ENCODE measurements at places on chromosomes 4 and X.
A peak's percentile ranks its signal among the peaks of the same experiment; 100 is the strongest.

- DNase-seq: no peak
Observed at GRCh38 chrX:14948691-14949090, 75.5 kb downstream of the MOSPD2 start.

DNA sequence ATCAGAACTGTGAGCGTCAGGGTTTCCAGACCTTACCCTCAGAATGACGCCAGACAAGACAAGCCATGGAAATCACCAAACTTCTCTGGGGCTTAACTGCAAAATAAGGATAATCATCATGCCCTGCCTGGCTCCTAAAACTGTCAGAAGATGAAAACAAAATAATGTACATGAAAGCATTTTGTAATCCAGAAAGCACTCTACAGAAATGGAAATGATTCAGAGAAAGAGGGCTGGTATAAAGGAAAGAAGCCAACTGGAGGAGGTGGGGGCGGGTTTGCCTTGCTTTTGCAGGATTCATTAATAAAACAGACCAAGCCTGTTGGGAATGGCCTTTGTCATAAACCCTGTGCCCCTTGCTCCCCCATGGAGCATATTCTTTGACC lies 47.3 kb downstream of the SEPSECS start:
- DNase-seq: no peak

- DNase-seq: no peak
Observed at GRCh38 chr4:8579526-8580320, 469 bp upstream of the GPR78 start.

GRCh38 chrX:31388946-31389345 lies 317.1 kb upstream of the FTHL17 start:
- DNase-seq: no peak

DNA sequence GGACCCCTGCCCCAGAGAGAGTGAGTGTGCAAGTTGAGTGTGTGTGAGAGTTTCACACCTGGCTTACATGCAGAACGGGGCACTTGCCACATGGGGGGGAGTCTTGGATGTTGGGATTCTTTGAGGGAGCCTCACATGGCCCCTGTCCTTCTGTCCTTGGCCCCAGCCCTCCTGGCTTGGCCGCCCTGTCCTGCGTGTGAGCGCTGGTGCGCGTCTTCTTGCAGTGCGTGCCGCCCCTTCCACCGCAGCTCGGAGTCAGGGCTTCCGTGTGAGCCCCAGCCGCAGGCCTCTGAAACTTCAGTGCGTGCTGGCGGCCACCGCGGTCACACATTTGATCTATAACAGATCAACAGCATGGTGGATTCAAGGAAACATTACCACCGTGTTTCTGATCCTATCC lies 30.1 kb upstream of the HGFAC start:
- no peak for DNase-seq

DNA sequence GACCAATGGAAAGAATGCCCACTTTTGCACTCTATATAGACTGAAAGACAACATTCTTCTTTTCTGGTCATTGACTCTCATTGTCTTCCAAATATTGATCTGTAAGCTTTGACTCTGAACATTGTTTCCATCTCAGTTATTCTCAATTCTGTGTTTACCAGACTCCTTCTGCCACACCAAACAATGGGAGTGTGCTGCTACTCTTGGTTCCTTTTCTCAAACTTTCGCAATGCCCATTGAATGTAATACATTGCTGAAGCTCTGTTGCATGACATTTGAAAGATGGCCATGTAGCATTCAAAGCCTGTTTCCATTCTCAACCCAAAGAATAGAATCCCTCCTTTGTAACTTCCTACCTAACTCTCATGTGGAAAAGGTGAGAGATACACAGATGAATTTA lies 136.2 kb downstream of the BTC start:
- DNase-seq: no peak

DNA sequence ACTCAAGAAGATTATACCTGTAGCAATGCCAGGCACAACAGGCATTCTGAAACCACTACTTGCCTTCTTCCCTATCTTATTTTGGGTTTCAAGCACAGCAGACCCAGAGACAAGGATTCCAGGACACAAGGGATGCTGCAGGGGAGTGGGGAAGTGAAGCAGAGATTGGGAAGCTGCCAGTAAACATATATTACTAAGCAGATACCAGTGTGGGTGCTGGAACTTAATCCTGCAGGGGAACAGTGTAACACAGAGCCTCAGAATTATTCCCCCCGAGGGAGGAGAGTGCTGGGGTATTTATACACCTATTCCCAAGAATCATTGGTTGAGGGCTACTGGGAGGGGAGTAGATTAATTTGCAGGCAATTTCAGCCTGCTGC lies 33.3 kb upstream of the MAML3 start:
- peak; percentile 29 for DNase-seq

DNA sequence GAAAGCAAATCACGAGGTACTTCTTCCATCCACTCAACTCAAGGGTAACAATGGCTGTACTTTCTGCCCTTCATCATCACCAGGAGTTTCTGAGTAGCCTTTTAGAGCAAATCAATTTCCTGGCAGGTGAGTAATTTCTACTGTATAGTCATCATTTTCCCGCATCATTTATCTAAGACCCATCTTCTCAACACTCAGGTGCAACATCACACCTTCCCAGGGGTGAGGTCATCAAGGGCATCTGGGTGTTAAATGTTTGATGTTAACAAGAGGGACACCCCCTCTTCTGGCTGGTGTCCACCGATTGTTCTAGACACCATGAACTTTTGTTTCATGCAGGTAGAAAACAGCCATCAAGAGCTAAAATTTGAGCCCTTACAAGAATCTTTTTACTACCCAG lies 313.4 kb upstream of the MAGEB2 start:
- no peak for DNase-seq

DNA sequence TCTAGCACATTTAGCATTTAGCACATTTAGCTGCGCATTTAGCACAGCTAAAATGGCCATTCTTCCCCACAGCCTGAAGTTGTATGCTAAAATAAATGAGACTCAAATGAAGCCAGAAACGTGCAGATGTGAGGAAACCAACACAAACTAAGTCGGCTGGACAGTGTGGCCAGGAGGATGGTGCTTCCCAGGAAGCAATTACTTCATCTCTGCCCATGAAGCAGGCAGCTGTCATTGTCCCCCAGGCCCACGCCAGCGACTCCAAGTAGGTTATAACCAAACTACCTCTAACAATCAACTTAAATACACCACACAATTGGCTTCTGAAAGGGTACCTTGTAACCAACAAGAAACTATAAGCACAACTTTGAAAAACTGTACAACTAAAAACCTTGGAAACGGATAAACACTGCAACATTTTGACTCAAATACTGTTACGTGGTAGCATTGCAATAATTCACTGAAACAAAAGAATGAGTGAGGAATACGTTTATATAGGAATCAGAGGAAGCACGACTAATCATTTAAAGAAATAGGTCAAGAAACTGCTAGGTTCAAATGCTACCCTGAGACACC lies 39.2 kb downstream of the AFAP1 start:
- DNase-seq: no peak

GRCh38 chr4:90845777-90846176 lies 718.6 kb downstream of the CCSER1 start:
- no peak for DNase-seq

DNA sequence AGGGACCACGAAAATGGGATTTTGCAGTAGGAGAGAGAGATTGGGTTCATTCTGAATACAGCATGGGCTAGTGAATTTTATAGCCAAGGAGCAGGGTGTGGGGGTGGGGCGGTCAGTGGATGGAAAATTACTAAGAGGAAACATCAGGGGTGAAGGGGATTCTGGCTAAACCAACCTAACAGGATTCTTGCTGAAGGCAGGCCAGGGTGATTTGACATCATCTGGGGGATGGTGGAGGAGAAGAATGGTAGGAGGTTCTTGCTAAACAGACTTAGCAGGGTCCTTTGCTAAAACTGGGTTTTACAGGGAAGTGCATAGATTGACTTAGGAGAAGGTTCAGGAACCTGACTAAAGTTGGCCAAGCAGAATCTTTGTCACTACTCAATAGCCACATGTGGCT lies 91.9 kb downstream of the DNAAF6 start:
- no peak for DNase-seq

DNA sequence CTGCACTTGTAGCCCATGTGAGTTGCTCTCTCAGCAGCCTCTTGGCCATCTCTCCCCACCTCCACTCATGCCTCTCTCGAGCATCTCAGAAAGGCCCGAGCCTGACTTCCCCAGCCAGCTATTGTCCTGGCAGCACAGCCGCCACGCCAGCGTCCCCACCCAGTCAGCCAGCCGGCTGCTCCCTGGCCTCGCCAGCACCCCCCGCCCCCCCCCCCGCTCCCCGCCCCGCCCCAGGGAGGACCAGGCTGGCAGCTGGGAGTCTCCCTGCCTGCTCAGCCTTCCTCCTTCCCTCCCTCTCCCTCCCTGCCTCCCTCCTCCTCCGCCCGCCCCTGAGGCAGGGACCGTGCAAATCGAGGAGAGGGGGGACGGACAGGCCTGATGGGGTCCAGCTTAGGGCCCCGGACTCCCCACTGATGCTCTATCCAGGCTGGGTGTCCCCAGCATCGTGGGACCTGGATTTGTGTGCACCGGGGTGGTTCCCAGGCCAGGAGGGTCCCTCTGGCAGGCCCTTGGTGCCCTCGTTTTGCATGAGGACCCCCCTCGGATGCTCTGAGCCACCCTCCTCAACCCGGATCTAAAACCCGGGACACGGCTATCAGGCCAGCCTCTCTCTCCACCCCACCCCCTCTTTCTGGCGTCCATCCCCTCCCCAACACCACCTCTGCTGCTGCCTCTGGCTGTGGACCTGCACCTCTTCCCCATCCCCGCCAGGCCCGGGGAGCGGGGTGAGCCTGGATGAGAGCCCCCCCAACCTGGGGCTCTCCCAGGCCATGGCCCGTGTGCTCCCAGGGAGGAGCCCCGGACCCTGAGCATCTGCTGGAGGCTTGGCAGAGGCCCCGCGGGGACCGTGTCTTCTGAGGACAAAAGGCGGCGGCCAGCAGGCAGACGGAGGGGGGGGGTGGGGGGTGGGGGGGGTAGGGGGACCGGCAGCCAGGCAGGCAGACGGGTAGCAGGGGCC lies at the start of gene GPR173:
Gene GPR173, plus strand, starts transcription at position 621 of the 958 bp plus-strand sequence. CDS start 27,833 bp downstream, outside the sequence.
- no peak for DNase-seq

- no peak for DNase-seq
Observed at GRCh38 chr4:138204507-138204906, 37.6 kb downstream of the SLC7A11 start.

- DNase-seq: no peak
Observed at GRCh38 chr4:185933078-185933581, 121.1 kb upstream of the SORBS2 start.

DNA sequence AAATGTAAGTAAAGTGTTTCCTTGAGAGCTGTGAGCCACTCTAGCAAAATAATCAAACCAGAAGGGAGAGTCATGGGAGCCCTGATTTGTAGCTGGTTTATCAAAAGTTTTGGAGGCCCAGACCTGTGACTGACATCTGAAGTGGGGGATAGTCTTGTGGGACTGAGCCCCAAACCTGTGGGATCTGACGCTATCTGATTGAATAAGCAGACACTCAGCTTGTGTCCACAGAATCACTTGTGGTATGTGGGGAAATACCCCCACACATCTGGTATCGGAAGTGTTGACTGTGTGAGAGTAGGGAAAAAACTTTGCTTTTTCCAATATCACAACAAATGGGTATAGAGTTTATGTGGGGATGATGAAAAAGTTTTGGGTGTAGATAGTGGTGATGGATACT lies 35.4 kb downstream of the FUNDC1 start:
- DNase-seq: no peak

DNA sequence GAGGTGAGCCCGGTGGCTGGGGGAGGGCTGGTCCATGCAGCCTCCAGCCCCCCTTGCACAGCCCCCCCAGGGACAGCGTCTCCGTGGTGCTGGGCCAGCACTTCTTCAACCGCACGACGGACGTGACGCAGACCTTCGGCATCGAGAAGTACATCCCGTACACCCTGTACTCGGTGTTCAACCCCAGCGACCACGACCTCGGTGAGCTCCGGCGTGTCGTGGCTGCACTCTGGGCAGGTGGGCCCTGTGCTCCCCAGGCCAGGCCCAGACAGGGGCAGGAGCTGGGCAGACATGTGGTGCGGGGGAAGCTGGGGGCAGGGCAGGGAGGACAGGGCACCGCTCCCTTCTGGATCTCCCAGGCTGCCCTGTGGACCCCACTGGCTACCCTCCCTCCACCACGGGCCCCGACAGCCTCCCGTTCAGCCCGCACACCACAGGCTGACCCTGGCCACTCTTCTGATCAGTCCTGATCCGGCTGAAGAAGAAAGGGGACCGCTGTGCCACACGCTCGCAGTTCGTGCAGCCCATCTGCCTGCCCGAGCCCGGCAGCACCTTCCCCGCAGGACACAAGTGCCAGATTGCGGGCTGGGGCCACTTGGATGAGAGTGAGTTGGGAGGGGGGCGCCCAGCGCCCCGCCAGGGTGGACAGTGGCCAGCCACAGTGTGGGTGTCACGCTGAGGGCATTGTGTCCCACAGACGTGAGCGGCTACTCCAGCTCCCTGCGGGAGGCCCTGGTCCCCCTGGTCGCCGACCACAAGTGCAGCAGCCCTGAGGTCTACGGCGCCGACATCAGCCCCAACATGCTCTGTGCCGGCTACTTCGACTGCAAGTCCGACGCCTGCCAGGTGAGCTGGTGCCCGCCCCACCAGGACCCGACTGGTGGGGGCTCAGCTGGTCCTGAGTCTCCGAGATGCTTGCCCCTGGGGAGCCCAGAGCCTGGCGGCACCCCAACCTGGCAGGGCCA lies 5.9 kb downstream of the HGFAC start:
- no peak for DNase-seq

GRCh38 chr4:3644849-3645627 lies 112.8 kb upstream of the LRPAP1 start:
- DNase-seq: no peak

DNA sequence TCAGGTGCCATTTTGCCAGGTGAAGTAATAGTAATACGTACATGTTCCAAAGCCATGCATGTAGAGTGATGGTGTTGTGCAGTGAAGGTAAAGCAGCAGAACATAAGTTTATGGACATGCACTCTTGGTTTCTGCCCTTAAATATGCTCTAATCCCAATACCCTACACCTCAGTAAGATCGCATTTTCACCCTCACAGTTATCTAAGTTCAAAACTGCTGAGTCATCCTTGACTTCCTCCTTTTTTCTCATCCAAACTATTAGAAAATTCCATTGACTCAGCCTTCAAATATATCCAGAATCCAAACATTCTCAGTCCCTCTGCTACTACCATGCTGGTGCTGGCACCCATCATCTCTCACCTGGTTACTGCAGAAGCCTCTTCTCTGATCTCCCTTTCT lies 652.9 kb upstream of the IGFBP7 start:
- peak; percentile 24 for DNase-seq

- DNase-seq: peak; percentile 42
Observed at GRCh38 chr4:157004279-157005161, 32.9 kb upstream of the PDGFC start.

DNA sequence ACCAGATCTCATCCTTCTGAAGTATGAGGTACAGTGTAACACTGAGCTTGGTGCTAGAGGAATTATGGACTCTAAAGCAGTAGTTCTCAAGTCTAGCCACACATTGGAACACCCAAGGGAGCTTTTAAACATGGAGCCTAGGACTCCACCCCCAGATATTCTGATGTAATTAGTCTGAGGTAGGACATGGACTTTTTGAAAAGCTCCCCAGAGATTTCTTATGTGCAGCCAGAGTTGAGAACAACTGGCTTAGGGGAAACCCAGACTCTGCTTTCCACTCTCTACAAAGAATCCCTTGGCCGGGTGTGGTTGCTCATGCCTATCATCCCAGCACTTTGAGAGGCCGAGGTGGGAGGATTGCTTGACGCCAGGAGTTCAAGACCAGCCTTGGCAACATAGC lies 11.6 kb upstream of the GDPD2 start:
- DNase-seq: no peak

GRCh38 chr4:47744843-47745382 lies 93.0 kb downstream of the CORIN start:
- no peak for DNase-seq

- peak; percentile 77 for DNase-seq
Observed at GRCh38 chr4:17494258-17495190, 17.4 kb downstream of the QDPR start.

Data from foreskin keratinocyte (primary cell).